ENCODE measurements at places on chromosomes 12 and 14.

DNA sequence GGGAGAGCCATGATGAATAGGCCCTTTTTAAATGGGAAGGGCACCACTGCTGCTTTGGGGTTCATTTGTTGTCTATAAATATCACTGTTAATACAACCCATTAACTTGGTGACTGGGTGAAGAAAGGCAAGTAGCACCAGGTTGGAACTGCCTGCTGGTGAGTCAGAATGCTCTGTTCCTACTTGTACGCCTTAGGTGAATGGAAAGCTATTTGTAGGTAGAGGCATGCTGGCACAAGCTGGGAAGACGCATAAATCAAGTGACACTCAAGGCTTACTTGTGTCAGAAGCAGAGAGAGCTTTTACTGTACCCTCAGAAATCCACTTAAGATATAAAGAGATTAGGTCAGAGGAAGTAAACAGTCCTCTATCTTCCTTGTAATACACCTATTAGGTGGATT is 142.5 kb downstream of the TMX1 start:
- DNase-seq, result no peak

DNA sequence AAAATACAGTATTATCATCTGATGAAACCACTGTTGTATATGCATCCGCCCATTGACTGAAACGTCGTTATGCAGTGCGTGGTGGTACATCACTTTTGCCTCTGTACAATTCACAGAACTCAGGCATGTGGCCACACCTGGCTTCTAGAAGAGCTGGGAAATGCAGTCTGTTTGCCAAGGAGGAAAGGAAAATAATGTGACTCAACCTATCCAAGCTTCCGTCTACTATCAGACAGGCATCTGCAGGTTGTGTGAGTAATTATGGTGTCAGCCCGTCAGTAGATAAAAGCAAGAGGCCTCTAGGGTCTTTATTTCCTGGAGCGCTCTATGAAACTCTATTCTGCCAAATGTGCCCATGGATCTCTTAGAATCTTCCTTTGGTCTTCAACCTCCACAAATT is 111.6 kb downstream of the BBS10 start:
- DNase-seq, result no peak

- DNase-seq, result no peak
Measured at GRCh38 chr12:52126605-52127578, 47.4 kb downstream of the SMIM41 start.

DNA sequence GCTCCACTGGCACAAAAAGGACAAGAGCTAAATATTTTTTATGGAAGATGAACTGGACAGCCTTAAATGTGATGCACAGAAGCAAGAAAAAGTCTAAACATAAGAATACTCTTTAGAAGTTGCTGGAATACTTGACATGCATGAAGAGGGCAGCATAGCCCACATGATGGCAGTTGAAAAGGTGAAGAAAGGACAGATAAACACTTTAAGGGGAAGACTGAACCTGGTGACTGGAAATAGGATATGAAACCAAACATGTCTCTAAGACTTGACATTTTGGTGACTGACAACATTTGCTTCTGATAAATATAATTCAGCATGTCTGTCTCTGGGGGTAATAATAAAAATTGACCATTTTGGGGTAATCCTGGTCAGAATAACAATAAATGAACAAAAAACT is 273.1 kb downstream of the CCDC91 start:
- no peak for DNase-seq

DNA sequence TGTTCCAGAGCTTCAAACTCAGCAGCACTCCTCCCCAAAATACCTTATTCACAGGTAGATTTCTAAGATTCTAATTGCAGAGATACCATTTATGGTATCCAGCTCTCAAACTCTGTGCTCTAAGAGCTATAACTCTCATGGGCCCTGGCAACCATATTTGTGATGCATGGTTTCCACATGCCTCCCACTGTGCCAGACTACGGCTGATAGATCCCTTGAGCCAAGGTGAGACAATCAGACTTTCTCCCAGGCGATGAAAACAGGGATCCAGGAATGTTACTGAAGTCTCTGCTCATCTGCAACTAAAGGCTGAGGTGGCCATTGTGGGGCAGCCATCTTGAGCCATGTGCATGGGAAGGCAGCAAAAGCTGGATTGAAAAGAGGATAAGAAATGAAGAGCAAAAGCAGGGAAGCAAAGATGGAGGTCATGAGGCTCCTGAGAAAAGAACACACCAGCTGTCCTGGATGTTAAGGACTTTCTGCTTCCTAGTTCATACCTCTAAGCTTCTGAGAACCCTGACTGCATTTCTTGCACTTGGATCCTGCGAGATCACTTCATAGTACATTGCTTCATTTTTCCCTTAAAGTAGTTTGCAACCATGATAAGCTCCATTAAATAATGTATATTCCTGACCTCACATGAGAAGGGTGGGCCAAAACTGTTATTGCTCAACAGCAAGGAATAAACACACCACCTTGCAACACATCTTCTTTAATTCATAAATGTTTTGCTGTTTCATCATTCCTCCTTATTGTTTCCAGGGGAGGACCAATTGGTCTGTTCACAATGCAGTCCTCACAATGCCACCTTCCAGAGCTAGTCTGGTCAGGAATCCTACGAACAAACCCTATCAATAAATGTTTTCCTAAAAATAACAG is 5.4 kb downstream of the EGLN3 start:
- DNase-seq, result no peak

GRCh38 chr14:71005076-71005475 is 97.8 kb downstream of the PCNX1 start:
- no peak for DNase-seq

GRCh38 chr12:121651320-121651719 is 18.1 kb downstream of the MORN3 start:
- DNase-seq, result no peak

GRCh38 chr12:83700838-83701237 is 1014.1 kb downstream of the TMTC2 start:
- no peak for DNase-seq

DNA sequence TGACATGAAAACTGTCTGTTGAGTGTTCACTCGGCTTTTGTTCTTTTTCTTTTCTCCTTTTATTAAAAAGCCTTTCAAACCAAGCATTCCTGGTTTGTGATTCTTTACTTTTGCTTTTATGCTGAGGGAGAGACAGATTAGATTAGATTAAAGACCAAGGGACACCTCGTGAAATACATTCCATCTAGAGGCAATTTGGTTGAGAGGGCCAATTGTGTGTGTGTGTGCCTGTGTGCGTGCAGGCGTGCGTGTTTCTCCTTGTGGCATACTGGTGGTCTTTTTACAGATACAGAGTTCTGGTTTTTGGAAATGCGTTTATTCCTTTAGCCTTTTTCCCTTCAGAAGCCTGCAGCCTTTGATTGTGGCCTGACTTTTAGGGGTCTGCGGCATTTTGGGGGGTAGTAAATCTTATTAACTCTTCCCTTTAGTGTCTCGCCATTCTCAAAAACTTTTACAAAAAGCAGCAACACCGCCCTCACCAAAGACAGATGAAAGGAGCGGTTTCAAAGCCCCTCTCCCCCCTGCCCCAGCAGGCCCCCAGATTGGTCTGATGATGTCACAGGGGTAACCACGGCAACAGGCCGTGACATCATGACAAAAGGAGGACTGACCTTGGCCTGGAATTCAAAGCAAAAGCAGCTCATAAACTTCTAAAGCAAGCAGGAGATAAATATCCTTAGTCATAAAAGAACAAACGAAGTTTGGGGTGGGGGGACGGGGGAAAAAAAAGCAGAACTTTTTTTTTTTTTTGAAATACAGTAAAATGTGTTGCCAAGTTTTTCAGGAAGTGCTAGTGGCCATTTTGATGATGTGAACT is 84.1 kb upstream of the TBX3 start:
- no peak for DNase-seq

DNA sequence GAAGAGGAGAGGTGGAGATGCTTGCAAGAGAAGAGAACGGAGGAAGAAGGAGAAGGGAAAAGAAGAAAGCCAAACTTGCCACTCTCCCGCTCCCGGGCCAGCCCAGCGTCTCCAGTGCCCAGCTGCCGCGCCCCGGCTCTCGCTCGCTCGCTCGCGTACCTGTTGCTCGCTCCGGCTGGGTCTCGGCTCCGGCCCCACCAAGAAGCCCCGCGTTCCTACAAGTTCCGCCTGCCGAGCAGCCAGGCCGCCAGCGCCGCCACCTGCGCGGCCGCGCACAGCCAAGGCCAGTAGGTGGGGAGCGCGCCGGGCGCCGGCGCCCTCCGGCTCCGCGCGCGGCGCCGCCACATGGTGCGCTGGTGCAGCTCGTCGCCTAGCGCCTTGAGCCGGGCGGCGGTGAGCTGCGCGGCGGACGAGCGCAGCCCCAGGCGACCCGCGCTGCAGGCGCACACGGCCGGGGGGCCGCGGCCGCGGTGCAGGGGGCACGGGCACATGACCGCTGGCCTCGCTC is 370 bp downstream of the HRK start:
- no peak for DNase-seq

DNA sequence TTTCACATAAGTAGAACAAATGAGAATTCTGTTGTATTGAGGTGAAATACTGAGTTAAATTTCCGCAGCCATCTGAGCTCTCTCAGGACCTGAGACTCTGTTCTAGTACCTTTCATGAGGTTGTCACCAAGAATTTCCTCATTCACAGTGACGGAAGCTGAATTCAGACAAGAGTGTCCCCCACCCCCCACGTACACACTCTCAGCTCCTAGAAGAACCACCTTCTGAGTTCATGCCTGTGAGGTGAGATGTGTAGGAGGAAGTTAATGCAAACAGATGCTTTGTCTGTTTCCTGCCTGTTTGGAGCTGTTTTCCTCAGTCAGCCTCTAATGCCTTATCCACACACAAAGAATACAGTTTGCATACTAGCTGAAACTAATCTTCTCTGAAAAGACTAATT is 18.2 kb downstream of the BICDL1 start:
- no peak for DNase-seq

GRCh38 chr14:78836777-78837176 is 666.6 kb downstream of the NRXN3 start:
- DNase-seq, result peak; percentile 64

GRCh38 chr12:10400829-10401228 is 8.7 kb downstream of the KLRC4 start:
- no peak for DNase-seq

- DNase-seq, result no peak
Measured at GRCh38 chr14:94044476-94045091, 18.4 kb downstream of the OTUB2 start.

- DNase-seq, result no peak
Measured at GRCh38 chr12:108175310-108175709, 46.2 kb downstream of the WSCD2 start.

DNA sequence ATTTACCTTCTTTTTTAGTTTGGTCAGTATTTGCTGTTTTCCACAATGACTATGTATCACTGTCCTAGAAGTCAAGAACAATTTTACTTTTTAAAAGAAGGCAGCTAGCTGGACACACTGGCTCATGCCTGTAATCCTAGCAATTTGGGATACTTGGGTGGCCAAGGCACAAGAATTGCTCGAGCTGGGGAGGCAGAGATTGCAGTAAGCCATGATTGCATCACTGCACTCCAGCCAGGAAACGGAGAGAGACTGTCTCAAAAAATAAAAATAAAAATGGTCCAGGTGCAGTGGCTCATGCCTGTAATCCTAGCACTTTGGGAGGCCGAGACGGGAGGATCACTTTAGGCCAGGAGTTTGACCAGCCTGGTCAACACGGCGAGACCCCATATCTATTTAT is 28.3 kb downstream of the MDM1 start:
- DNase-seq, result no peak

GRCh38 chr14:55254581-55254980 is 16.6 kb upstream of the FBXO34 start:
- no peak for DNase-seq

- DNase-seq, result no peak
Measured at GRCh38 chr12:75917715-75918114, 113.9 kb downstream of the PHLDA1 start.

- DNase-seq, result no peak
Measured at GRCh38 chr12:131012279-131013069, 58.8 kb downstream of the ADGRD1 start.

- no peak for DNase-seq
Measured at GRCh38 chr14:37870632-37871346, 275.4 kb downstream of the TTC6 start.

DNA sequence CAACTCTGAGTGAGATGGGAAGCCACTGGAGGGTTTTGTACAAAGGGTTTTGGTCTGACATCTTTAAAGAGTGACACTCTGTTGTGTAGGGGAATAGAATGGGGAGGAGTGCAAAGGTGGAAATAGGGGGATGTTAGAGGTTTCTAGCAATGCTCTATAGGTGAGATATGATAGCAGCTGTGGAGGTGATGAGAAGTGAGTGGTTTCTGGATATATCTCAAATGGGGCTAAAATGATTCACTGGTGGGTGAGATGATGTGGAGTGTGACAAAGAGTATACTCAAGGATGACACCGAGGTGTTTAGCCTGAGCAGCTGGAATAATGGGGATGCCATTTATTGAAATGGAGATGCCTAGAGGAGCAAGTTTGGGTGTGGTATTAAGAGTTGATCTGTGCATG is 426.4 kb downstream of the PCNX1 start:
- no peak for DNase-seq

GRCh38 chr12:112447106-112447505 is 28.4 kb downstream of the PTPN11 start:
- no peak for DNase-seq

DNA sequence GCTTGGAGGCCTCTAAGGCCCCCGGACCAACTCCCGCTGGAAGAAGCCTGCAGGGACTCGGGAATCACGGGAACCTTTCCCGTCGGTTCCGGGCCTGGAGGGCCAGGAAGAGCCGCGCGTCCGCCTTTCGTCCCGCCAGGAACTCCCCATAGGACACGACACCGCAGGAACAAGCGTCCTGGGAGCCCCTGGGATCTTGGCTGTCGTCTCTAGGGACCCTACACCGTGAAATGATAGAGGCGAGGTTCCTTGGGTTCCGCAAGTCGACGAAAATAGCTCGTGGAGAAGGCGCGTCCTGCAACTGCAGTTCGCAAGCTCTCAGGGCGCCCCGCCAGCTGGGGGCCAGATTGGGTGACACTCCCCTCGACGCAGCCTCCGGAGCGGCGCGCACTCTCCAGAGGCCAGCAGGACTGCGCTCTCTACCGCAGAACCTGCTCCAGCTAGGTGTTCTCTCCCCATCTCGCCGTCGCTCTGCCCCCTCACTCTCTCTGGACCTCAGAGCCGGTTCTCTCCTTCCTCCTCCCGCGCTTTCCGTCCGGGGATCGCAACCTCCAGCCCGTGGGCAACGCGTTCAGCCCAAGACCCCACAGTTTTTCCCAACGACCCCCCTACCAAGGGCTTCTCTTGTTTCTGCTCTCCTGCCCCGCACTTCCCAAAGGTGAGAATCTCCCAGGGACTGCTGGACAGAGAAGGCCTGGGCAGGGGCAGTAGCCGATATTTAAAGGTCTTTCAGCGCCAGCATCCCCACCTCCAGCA is 776 bp downstream of the BMP4 start:
- no peak for DNase-seq

DNA sequence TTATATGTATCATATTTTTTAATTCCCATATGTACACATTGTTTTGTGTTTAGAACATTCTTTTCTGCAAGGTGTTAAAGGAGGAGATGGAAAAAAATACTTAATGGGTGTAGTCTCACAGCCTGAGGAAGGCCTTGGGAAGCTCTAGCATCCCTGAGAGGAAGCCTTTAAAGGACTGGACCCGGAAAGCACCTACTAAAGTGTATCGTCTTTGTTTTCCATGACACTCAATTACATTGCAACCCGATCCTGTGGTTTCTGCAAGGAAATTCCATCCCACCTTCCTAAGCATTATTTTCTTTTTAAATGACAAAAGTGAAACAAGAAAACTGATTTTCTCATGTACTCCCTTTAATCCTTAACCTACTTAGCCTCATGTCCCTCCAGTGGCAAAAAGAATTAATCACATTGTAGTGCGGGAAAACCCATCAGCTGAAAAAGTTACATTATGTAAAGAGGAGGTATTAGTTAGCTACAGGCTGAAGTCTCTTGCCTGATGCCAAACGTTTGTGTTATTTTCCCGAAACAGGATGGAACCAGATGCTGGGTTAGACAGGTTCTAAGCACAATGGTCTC is 147.8 kb upstream of the CPSF6 start:
- no peak for DNase-seq

Measured in globus pallidus (tissue), 1 donor.